Epithelial cell of esophagus (primary cell): ENCODE measurements at places on chromosomes 4 and X.
A peak's percentile ranks its signal among the peaks of the same experiment; 100 is the strongest.

GRCh38 chr4:56976837-56977320 lies 527 bp downstream of the NOA1 start:
- DNase-seq = peak; percentile 78

- peak; percentile 49 for DNase-seq
Measured at GRCh38 chr4:108693211-108693610, 42.8 kb downstream of the OSTC start.

- DNase-seq = peak; percentile 65
Measured at GRCh38 chr4:108821351-108821930, 58.6 kb upstream of the ETNPPL start.

GRCh38 chr4:184406958-184407391 lies 67.4 kb downstream of the IRF2 start:
- peak; percentile 47 for DNase-seq

- no peak for DNase-seq
Measured at GRCh38 chr4:26873391-26874026, 12.9 kb downstream of the STIM2 start.

GRCh38 chr4:147138171-147138570 lies 192.5 kb upstream of the TTC29 start:
- DNase-seq = no peak

DNA sequence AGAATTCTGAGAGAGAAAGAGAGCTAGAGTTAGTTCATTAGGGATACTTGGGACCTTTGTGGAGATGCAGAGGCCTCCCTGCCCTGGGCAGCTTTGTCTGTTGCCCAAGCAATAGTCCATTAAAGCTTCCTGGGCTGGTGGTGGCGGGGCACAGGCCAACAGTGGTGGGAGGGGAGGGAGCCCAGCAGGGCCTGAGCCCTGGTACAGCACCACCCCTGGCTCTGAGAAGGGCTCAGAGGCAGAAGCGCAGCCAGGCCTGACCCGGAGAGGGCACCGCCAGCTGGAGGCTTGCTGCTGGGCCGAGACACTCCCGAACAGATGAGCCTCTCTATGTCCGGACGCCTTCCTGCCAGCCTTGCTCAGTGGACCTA lies 65.3 kb downstream of the EFNB1 start:
- DNase-seq = no peak

GRCh38 chrX:124820738-124821137 lies 474.4 kb downstream of the SH2D1A start:
- DNase-seq = no peak

DNA sequence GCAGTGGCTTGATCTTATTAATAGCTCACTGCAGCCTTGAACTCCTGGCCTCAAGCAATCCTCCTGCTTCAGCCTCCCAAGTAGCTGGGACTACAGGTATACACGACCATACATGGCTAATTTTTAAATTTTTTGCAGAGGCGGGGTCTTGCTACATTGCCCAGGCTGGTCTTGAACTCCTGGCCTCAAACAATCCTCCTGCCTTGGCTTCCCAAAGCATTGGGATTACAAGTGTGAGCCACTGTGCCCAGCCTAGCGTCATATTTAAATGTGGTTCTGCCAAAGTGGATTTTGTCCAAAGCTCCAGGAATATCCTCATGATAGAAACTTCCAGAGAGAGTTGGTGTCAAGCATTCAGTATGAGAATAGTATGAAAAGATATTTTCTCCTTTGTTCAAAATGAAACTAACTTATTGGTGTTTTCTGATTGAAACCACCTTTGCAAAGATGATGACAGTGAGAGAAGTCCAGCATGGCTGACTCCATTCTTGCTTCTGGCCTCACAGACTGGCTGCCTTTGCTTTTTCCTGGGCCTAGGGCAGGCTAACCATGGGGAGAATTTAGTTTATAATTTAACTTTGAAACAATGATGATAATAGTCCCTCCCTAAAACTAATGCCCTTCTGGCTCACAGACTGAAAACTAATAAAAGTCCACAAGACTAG lies 129.0 kb downstream of the C4orf51 start:
- DNase-seq = no peak

- DNase-seq = no peak
Measured at GRCh38 chr4:8171266-8171665, 12.7 kb upstream of the ABLIM2 start.

DNA sequence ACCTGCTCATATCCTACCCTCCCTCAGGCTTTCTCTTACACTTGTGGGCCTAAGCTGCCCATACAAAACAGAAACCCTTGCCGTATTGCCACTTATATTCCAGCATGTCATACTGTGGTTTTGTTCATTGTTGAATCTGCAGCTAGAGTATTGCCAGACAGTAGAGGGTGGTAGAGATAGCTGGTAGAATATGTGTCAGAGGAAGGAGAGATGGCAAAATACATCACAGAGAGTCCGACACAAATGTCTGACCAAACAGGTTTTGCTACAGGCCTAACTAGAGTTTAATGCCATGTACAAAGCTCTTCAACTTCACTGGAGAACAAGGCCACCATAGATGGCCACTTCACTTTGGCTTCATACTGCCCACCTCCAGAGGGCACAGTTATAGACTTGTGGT lies 160.1 kb downstream of the EFHC2 start:
- peak; percentile 53 for DNase-seq

- DNase-seq = no peak
Measured at GRCh38 chr4:139470997-139471665, 17.2 kb downstream of the RAB33B start.

- DNase-seq = no peak
Measured at GRCh38 chr4:41324861-41325260, 68.1 kb downstream of the UCHL1 start.

GRCh38 chrX:133786382-133786781 lies 199.0 kb downstream of the GPC3 start:
- peak; percentile 51 for DNase-seq

- peak; percentile 75 for DNase-seq
Measured at GRCh38 chr4:186723292-186724057, at the start of gene FAT1. Gene FAT1 (minus strand): TSS chr4:186723856. CDS start chr4:186709827, 14,029 bp downstream.

DNA sequence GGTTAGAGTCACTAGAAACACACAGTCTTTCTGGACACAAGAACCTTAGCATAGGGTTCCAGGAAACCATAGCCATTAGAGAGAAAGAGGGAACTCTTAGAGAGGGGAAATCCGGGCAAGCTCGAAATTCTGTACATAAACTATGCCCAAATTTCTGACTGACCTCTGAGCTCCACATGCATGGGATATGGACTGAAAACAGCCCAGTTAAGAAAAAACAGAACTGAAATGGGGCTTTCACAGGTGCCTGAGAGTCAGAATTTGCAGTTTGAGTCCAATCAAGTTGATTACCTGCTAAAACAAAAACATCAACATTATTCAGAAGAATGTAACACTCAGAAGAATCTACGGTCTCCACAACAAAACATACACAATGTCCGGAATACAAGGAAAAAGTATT lies 13.1 kb downstream of the DCHS2 start:
- DNase-seq = no peak
